ENCODE measurements at places on chromosomes 12 and 14. TPM values are rescaled to one million over a fixed set of nuclear protein-coding genes. Genes with fewer than 3 reads are reported as not detected.

- no peak for DNase-seq
- H3K27ac ChIP-seq: no peak overlapping the region
- H3K4me3 ChIP-seq: no peak overlapping the region
These were observed 292.4 kb downstream of the SYT1 start for GRCh38 chr12:79156846-79157463.

DNA sequence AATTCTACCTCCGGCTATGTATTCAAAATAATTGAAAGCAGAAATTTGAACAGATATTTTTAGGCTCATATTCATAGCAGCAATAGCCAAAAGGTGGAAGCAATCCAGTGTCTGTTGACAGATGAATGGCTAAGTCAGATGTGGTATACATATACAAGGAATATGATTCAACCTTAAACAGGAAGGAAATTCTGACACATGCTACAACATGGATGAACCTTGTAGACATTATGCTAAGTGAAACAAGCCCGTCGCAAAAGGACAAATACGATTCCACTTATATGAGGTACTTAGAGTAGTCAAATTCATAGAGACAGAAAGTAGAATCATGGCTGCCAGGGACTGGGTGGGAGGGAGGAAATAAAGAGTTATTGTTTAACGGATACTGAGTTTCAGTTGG is 331.6 kb downstream of the PCNX1 start:
- no peak for DNase-seq
- H3K27me3 ChIP-seq: peaks cover 8% of the 10 kb centered on the region
- no peak overlapping the region for H3K4me3 ChIP-seq
- H3K27ac ChIP-seq: no peak overlapping the region
- no peaks in the 10 kb centered on the region for H3K36me3 ChIP-seq

DNA sequence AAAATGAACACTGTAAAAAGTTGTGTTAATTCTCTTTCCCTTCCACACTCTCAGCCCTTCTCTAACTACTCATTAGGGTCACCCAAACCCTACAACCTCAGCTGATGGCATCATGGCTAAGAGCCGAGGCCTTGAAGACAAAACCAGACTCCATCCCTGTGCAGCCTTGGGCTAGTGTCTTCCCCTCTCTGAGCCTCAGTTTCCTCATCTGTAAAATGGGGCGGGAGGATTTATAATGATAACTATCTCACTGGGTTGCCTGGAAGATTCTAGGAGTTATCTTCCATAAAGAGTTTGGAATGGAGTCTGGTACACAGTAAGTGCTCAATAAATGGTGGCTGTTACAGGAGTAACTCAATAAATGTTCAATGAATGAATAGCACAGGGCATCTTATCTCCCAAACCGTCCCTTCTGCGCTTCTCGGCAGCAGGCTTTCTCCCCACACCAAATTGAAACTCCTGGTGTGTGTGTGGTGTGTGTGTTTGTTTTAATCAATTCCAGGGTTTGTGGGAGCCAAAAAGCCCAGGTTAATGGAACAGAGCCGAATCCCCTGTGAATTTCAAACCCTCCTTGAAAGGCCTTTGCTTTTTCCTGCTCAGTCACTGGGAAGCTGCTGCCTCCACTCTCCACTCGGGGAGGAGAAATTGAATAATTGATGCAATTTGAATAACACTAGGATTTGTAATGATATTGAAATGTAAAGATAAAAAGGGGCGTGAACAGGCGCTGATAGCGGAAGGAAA is 61.2 kb upstream of the FAM222A start:
- H3K4me3 ChIP-seq: no peak overlapping the region
- no peaks in the 10 kb centered on the region for H3K4me1 ChIP-seq
- no peaks in the 10 kb centered on the region for H3K27me3 ChIP-seq
- no peak for DNase-seq
- H3K27ac ChIP-seq: no peak overlapping the region
- no peaks in the 10 kb centered on the region for H3K36me3 ChIP-seq

DNA sequence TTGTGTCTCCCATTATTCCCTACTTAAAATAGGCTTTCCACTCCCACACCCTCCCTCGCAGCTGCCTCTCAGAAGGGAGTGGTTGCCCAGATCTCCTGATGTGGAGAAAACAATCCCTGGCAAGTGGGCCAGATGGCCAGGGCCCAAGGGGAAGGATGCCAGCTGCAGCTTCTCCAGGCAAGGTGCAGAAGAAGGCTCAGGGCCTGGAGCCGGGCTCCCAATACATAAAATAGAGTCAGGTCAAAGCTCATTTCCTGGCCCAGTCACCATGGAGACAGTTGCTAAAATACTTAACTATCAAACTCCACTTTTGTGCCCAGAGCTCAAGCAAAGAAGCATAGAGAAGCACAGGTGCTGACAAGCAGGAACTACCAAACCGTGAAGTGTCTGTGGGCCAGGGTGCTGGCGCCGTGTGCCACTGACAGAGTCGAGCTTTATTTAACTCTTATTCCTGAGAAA is 45.7 kb upstream of the ITPR2 start:
- peaks cover 1% of the 10 kb centered on the region for H3K4me1 ChIP-seq
- H3K4me3 ChIP-seq: no peak overlapping the region
- H3K36me3 ChIP-seq: no peaks in the 10 kb centered on the region
- no peak overlapping the region for H3K27ac ChIP-seq
- no peak for DNase-seq

- H3K36me3 ChIP-seq: peaks cover 3% of the 10 kb centered on the region
- H3K4me1 ChIP-seq: peaks cover 56% of the 10 kb centered on the region
- DNase-seq: no peak
- no peak overlapping the region for H3K4me3 ChIP-seq
- H3K27me3 ChIP-seq: peaks cover 13% of the 10 kb centered on the region
- no peak overlapping the region for H3K27ac ChIP-seq
These were observed 8.5 kb upstream of the IL26 start for GRCh38 chr12:68234140-68234539.

DNA sequence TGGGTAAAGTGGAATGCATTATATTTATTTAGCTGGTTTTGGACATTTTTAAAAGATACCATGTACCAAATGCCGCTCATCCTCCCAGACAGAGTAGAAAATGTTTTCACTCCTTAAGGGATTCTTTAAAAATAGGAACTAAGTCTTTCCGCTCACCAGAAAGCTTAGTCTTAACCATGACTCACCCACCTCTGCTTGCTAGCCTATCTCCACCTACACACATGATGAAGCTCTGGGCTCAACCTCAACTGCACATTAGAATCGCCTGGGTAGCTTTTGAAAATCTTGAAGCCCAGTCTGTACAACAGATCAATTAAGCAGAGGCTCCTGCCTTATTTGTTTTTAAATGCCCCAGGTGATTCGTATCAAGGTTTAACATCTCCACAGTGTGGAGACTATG is 260.5 kb downstream of the NEDD1 start:
- DNase-seq: no peak
- H3K27me3 ChIP-seq: no peaks in the 10 kb centered on the region
- no peak overlapping the region for H3K27ac ChIP-seq

DNA sequence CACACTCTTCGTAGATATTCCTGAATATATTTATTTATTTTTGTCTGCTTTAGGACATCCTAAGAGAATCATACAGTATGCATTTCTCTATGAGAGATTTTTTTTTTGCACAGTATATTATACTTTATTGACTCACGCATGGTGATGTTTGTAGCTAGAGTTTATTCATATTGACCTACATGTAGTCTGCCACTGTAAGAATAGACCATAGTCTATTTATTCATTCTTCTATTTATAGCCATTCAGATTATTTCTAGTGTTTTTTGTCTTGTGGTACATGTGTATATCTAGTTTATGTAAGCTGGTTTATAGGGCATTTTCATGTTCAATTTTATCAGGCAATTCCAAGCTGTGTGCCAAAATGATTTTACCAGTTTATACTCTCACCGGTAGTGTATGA is 45.2 kb downstream of the PCNX1 start:
- H3K4me3 ChIP-seq: no peak overlapping the region
- DNase-seq: no peak
- peaks cover 56% of the 10 kb centered on the region for H3K36me3 ChIP-seq
- peaks cover 28% of the 10 kb centered on the region for H3K4me1 ChIP-seq
- no peaks in the 10 kb centered on the region for H3K27me3 ChIP-seq

GRCh38 chr12:108547686-108548085 is 13.3 kb downstream of the SART3 start:
- peaks cover 23% of the 10 kb centered on the region for H3K4me1 ChIP-seq
- H3K36me3 ChIP-seq: peaks cover 62% of the 10 kb centered on the region
- H3K4me3 ChIP-seq: no peak overlapping the region
- no peaks in the 10 kb centered on the region for H3K27me3 ChIP-seq

GRCh38 chr12:31309279-31309678 is 16.7 kb downstream of the SINHCAF start:
- no peak for DNase-seq
- peaks cover 22% of the 10 kb centered on the region for H3K4me1 ChIP-seq
- H3K27me3 ChIP-seq: no peaks in the 10 kb centered on the region
- no peak overlapping the region for H3K27ac ChIP-seq
- H3K4me3 ChIP-seq: no peak overlapping the region
- H3K36me3 ChIP-seq: peaks cover 83% of the 10 kb centered on the region

GRCh38 chr12:11929714-11930113 is 141.0 kb upstream of the BCL2L14 start:
- H3K4me1 ChIP-seq: peaks cover 2% of the 10 kb centered on the region
- H3K4me3 ChIP-seq: no peak overlapping the region
- no peak for DNase-seq
- peaks cover 9% of the 10 kb centered on the region for H3K27me3 ChIP-seq

DNA sequence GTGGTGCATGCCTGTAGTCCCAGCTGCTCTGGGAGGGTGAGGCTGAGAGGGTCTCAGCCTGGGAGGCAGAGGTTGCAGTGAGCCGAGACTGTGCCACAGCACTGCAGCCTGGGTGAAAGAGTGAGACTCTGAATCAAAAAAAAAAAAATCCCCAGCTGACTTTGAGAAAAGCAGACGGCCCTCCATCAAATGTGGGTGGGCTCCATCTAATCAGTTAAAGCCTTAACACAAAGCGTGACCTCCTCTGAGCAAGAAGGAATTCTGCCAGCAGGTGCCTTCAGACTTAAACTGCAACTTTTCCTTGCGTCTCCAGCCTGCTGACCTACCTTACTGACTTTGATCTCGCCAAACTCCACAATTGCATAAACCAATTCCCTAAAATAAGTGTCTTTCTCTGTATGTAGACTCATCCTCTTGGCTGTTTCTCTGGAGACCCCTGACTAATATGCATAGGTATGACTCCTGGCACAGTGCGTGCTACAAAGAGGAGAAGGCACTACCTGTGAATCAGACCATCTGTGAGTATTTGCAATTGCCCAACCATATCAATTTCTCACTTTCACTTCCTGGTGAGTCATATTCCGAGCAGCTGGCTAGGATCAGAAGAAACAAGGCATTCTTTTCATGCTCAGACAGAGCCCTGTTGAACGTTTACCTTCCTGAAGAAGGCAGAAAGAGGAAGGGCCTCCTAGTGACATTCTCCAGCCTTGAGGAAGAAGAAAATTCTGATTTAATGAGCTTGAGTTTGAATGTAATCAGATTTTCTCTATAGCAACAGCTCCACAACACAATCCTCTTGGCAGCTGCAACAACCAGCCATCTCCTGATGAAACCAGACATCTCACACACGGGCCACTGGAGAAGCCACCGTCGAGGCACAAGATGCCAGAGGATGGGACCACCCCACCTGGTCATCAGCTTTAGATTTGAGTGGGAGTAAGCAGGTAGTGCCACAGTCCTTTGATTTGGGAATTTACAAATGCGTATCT is 54.3 kb downstream of the CLMN start:
- no peaks in the 10 kb centered on the region for H3K36me3 ChIP-seq
- H3K27ac ChIP-seq: peak overlapping the region; percentile 2
- H3K27me3 ChIP-seq: peaks cover 2% of the 10 kb centered on the region
- H3K4me1 ChIP-seq: peaks cover 44% of the 10 kb centered on the region

GRCh38 chr14:103230021-103230420 is 104.0 kb upstream of the EIF5 start:
- peaks cover 9% of the 10 kb centered on the region for H3K27me3 ChIP-seq
- no peaks in the 10 kb centered on the region for H3K36me3 ChIP-seq
- H3K4me1 ChIP-seq: no peaks in the 10 kb centered on the region
- no peak for DNase-seq
- H3K27ac ChIP-seq: no peak overlapping the region

- H3K4me3 ChIP-seq: no peak overlapping the region
- peaks cover 35% of the 10 kb centered on the region for H3K4me1 ChIP-seq
- H3K27ac ChIP-seq: no peak overlapping the region
These were observed 2.1 kb downstream of the CBX5 start for GRCh38 chr12:54277823-54278276.

DNA sequence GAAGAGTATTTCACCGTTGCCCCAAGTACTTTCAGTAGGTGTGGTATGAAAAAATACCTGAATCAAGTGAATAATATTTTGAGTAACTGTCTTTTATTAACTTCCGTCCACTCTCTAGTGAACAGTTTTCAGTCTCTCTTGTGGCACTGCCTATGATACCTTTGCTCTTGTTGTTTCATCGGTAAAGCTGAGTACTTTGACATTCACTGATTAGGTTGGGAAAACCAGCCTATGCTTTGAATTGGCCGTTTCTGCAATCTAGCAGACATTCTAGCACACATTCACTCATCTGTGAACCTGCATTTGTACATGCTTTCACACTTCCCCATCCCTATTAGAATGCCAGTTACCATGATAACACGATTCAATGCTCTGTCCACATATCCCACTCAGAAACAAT is 217.3 kb downstream of the FBXL14 start:
- H3K27ac ChIP-seq: no peak overlapping the region
- H3K4me1 ChIP-seq: no peaks in the 10 kb centered on the region

- H3K4me1 ChIP-seq: peaks cover 31% of the 10 kb centered on the region
- H3K27ac ChIP-seq: no peak overlapping the region
- no peaks in the 10 kb centered on the region for H3K27me3 ChIP-seq
- H3K36me3 ChIP-seq: peaks cover 17% of the 10 kb centered on the region
- DNase-seq: no peak
These were observed 46.6 kb downstream of the PPP2R5C start for GRCh38 chr14:101808020-101808641.

DNA sequence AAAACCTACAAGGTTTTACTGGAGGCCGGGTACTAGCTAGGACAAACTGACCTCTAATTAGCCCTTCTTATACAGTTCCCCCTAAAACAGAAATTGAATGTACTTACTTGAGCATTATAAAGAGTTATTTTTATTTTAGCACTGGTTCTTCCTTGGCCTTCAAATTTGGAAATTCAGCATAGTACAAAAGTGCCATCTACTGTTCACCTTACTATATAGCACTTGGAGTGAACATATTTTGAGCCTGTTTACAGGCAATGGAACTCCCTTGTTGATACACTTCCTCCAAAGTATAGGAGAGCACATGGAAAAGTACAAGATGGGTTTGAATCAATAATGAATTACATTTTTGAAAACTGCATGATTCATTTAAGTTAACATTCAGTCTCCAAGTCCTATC is 3.9 kb upstream of the POC1B start:
- no peak overlapping the region for H3K4me3 ChIP-seq
- no peaks in the 10 kb centered on the region for H3K27me3 ChIP-seq
- H3K27ac ChIP-seq: no peak overlapping the region

Gene TGFB3
- total RNA-seq: 3.9 TPM

Gene SALL2
- total RNA-seq: 2.7 TPM

Gene DPY19L2
- 0.91 TPM for total RNA-seq

Gene TSPAN11
- not detected for total RNA-seq

Gene PLEKHG7
- total RNA-seq: not detected

Gene CLEC2A
- total RNA-seq: not detected

Gene CLEC9A
- not detected for total RNA-seq

Gene C14orf132
- 1.1 TPM for total RNA-seq

Data from activated T-helper 2 cell treated with anti-CD3 and anti-CD28 coated beads, Interferon-gamma antibody, Interleukin-2, Interleukin-4, amounts not matched to agents 10 μg/mL and 5 μg/mL and 100 μg/mL, durations not matched to agents 14 hours and 24 hours and 36 hours (primary cell).